ENCODE measurements at places on chromosomes 4 and X. TPM values are rescaled to one million over a fixed set of nuclear protein-coding genes. Genes with fewer than 3 reads are reported as not detected.

PDZD11 gene
- 50.2 TPM for total RNA-seq

SOWAHD gene
- 0.70 TPM for total RNA-seq

ETDB gene
- not detected for total RNA-seq

SPANXA1 gene
- total RNA-seq, result not detected

TCEAL2 gene
- not detected for total RNA-seq

ABCG2 gene
- total RNA-seq, result under 0.01 TPM

MAGEC1 gene
- not detected for total RNA-seq

KLHL4 gene
- 7.5 TPM for total RNA-seq

DMRTC1B gene
- not detected for total RNA-seq

MAGED2 gene
- 377 TPM for total RNA-seq

LIMCH1 gene
- total RNA-seq, result 4.8 TPM

SPANXD gene
- total RNA-seq, result not detected

PPP3CA gene
- 20.9 TPM for total RNA-seq

LRIT3 gene
- total RNA-seq, result not detected

GPR78 gene
- 0.35 TPM for total RNA-seq

Measured in pericardium fibroblast (primary cell).